Activated naive CD4-positive, alpha-beta T cell treated with anti-CD3 and anti-CD28 coated beads, Interleukin-2, amount 50 U/mL, for 72 hours (primary cell): ENCODE measurements at places on chromosomes 5 and 9.
A peak's percentile ranks its signal among the peaks of the same experiment; 100 is the strongest.

DNA sequence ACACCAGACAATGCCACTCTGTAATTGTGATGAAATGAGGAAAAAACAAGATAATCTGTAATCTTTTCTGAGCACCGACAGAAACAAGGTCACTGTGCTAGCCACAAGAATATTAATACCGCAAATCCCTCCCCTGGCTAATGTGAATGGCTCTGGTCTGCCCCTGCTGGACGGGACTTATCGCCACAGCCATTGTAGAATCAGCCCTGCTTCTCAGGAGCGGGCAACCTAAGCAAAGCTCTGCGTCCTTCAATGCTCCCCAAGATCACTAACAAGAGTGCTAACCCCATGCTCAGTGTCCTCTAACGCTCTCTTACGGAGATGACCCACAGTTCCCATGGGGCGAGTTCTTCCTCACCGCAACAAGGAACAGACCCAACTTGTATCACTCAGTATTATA, 42.7 kb downstream of the OR2V1 start:
- DNase-seq = no peak

DNA sequence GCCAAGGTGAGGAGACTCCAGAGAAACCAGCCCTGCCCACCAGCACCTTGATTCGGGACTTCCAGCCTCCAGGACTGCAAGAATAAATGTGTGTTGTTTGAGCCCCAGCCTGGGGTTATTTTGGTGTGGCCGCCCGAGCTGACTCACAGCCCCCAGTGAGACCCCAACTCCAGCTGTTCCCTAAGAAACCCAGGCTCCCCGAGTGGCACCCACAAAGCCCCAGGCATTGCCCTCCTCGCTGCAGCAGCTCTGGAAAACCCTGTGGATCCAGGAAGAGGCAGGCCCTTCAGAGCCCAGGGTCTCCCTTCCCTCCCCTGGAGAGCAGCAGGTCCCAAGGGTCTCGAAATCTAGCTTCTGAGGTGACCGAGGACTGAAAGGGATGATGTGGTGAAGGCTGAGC, 69.2 kb upstream of the PPP1R26 start:
- DNase-seq = no peak

- DNase-seq = no peak
Measured at GRCh38 chr5:173333925-173334661, 5.9 kb upstream of the STC2 start.

GRCh38 chr5:35863159-35863558, 6.5 kb downstream of the IL7R start:
- DNase-seq = peak; percentile 26
